ENCODE measurements at places on chromosomes 7 and 10. TPM values are rescaled to one million over a fixed set of nuclear protein-coding genes. Genes with fewer than 3 reads are reported as not detected.

The CPEB3 gene
- 0.66 TPM for total RNA-seq

The CH25H gene
- total RNA-seq, result 2.0 TPM

The HSPA12A gene
- total RNA-seq, result 9.0 TPM

The FAM25C gene
- total RNA-seq, result not detected

The FOXI2 gene
- total RNA-seq, result not detected

The KCNH2 gene
- 0.33 TPM for total RNA-seq

The STEAP4 gene
- total RNA-seq, result 1.7 TPM

The SORBS1 gene
- total RNA-seq, result 0.17 TPM

The WASL gene
- total RNA-seq, result 16.9 TPM

The CFAP43 gene
- total RNA-seq, result 0.15 TPM

The PCGF6 gene
- 9.4 TPM for total RNA-seq

The ANKRD2 gene
- 0.50 TPM for total RNA-seq

The HTRA1 gene
- total RNA-seq, result 159 TPM

The HECW1 gene
- 4.9 TPM for total RNA-seq

The AKR1E2 gene
- total RNA-seq, result 17.0 TPM

The PON1 gene
- not detected for total RNA-seq

The SAMD9L gene
- 21.0 TPM for total RNA-seq

The SPDYE6 gene
- 0.15 TPM for total RNA-seq

The SFTPA1 gene
- total RNA-seq, result not detected

The GIMAP5 gene
- total RNA-seq, result not detected

The OR2A5 gene
- total RNA-seq, result not detected

The MACROH2A2 gene
- 12.2 TPM for total RNA-seq

The ADAM12 gene
- total RNA-seq, result 28.8 TPM

The LRMDA gene
- 2.0 TPM for total RNA-seq

The MCM10 gene
- 6.0 TPM for total RNA-seq

The RBM33 gene
- 33.5 TPM for total RNA-seq

The NANOS1 gene
- total RNA-seq, result 1.5 TPM

The DYNC1I1 gene
- total RNA-seq, result 0.66 TPM

The LIPJ gene
- not detected for total RNA-seq

The ITGB8 gene
- total RNA-seq, result 25.0 TPM

The WNT16 gene
- total RNA-seq, result 0.50 TPM

The ANXA8L1 gene
- total RNA-seq, result 0.44 TPM

The HYAL4 gene
- total RNA-seq, result 0.17 TPM

The OR2A42 gene
- total RNA-seq, result not detected

The IRF5 gene
- total RNA-seq, result 0.83 TPM

The OGDHL gene
- 0.29 TPM for total RNA-seq

The OR6V1 gene
- not detected for total RNA-seq

The AGR2 gene
- not detected for total RNA-seq

The CAMK2G gene
- 28.2 TPM for total RNA-seq

The CPN1 gene
- total RNA-seq, result not detected

The HKDC1 gene
- under 0.01 TPM for total RNA-seq

The PAPOLB gene
- 0.15 TPM for total RNA-seq

The OPALIN gene
- total RNA-seq, result not detected

The VGF gene
- 0.87 TPM for total RNA-seq

The SSC4D gene
- total RNA-seq, result 0.33 TPM

The TMEM273 gene
- not detected for total RNA-seq

The NT5C2 gene
- 62.8 TPM for total RNA-seq

The SLC29A3 gene
- total RNA-seq, result 1.8 TPM

The DNAJC30 gene
- total RNA-seq, result 3.8 TPM

The NKX1-2 gene
- total RNA-seq, result under 0.01 TPM

The NUTM2E gene
- not detected for total RNA-seq

The CTTNBP2 gene
- total RNA-seq, result 22.3 TPM

The RPA3 gene
- 11.4 TPM for total RNA-seq

The GPR15LG gene
- not detected for total RNA-seq

The HOXA5 gene
- 16.7 TPM for total RNA-seq

The UPK3B gene
- not detected for total RNA-seq

The CD36 gene
- total RNA-seq, result 2.5 TPM

The CYP3A7 gene
- 0.33 TPM for total RNA-seq

The LRIT1 gene
- not detected for total RNA-seq

The NOS3 gene
- total RNA-seq, result 2.0 TPM

Data from smooth muscle cell of trachea (primary cell).